ENCODE measurements at places on chromosomes 2 and 18.

DNA sequence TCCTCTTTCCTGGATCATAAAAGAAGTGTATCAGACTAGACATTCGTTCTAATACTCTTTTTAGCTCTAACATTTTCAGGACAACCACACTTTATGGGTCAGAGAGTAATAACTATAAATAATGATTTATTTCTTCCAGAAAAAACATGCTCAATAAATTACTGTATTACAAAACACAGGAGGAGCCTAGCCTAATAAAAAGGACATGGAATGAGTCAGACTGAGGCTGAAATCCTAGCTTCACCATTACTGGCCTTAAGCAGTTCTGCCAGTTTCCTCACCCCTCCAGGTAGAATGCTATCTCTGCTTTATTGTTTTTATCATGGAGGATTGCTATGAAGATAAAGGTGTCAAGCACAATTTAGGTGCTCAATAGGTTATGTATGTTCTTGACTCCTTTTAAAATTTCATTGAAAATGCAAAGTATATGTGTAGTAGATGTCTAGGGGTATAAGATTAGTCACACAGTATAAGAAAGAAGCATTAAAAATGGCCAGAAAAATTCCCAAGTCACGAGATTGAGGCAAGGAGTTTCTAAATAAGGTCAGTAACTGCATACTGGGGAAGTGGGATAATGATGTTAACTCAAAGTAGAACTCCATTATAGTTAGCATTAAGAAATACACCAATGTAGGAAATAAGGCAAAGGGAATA, 105.5 kb upstream of the NEUROD1 start:
- DNase-seq: no peak

DNA sequence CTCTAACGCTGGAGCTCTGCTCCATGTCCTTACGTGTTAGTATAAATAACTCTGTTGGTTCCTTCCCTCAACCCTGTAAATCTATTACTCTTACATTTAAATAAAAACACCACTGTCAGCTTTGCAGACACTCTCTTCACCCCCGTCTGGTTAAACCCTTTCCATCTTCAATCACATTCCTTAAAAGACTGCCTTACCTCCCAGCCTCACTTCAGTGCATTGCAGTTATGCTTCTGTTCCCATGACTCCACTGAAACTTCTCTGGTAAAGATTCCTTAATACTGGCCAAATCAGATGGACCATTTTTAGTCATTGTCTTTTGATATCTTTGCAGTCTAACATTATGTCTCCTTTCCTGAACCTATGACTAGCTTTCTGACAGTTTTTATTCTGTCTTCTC, 61.7 kb downstream of the EML4 start:
- DNase-seq: no peak

GRCh38 chr2:73266061-73266901, 18.0 kb downstream of the FBXO41 start:
- no peak for DNase-seq

DNA sequence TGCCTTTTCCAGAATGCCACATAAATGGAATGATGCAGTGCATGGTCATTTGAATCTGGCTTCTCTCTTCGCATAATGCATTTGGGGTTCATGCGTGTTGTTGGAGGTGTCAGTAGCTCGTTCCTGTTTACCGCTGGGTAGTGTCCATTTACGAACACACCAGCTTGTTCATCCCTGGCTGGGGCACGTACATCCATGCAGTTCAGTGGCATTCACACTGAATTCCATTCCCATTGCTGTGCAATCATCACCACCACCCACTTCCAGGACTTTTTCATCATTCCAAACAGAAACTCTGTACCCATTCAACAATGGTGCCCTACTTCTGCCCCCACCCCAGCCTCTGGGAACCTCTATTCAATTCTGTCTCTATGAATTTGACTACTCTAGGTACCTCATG, 14.7 kb upstream of the CIDEA start:
- no peak for DNase-seq

DNA sequence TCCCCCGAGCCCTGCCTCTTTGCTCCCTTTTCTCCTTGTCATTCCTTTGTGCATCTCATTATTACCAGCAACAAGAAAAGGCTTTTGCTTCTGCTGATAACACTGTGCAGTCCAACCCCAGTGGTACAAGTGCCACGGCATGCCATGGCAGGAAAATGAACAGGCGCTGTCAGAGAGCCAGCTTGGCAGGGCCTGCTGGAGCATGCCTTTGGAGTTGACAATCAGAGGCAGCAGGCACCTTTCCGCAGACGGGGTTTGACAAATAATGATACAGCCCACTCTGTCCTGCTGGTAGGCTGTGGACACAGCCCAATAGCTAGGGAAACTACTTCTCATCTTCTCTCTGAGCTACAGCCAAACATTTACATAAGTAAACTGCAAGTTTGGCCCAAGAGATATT, 243.9 kb upstream of the LRRTM1 start:
- no peak for DNase-seq

GRCh38 chr18:26579941-26580618, 31.7 kb upstream of the KCTD1 start:
- DNase-seq: no peak

GRCh38 chr2:44135771-44136170, 32.9 kb upstream of the PPM1B start:
- DNase-seq: no peak

DNA sequence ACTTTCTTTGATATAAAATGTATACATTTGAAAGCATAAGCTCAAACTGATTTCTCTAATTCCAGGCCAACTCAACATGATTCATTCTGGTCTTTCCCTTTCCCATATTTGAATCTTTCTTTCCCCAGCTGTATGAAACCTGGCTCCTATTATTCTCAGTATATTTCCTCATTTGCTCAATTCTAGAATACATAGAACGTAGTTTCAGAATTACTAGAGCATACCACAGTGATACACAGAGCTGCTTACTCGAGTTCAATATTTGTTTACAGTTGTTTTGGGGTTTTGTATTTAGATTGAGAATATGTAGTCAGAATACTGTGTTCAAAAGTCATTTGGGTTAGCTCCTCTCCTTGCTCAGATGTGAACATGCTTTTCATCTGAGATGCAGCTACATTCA, 43.0 kb downstream of the TNFRSF11A start:
- DNase-seq: no peak

GRCh38 chr2:235692671-235693171, 198.9 kb downstream of the AGAP1 start:
- DNase-seq: no peak

All from activated CD8-positive, alpha-beta T cell treated with anti-CD3 and anti-CD28 coated beads, Interleukin-2, amount 10 ng/mL, durations not matched to agents 7 days and 5 days (primary cell).